ENCODE measurements at places on chromosomes 12 and 14.
A peak's percentile ranks its signal among the peaks of the same experiment; 100 is the strongest.

DNA sequence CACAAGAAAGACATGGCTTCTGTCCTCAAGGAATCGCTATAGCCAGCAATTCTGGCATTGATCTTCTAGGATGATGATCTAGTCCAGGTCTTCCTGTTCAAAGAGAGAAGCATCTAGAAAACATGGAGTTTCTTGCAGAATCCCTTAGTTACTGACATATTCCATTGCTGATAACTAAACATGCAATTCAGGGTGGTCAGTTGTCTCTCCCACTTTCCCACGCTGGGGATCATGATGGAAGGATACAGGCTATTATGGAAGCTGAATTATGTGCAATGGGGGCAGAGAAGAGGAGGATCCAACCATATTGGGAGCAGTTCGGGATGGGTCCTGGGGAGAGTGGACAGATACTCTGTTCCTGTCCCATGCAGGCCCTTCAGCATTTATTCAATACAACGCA lies 9.8 kb upstream of the RPH3A start:
- DNase-seq = no peak

DNA sequence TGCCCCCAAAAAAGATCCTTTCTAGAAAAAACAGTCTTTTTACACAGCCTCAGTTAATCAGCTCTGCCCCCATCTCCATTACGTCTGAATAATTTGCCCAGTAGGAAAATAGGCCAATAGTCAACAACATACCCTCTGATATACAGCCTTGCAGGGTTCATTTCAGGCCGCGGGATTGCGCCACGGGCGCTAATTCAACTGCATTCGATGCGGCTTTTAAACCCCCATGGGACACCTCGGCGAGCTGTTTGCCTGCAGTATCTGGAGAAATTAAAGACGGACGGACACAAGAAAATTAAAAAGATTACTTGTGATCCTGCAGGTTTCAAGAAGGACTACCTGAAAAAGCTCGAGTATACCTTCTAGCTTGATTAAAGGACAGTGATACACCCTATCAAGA lies 36.1 kb downstream of the ERP29 start:
- DNase-seq = no peak

DNA sequence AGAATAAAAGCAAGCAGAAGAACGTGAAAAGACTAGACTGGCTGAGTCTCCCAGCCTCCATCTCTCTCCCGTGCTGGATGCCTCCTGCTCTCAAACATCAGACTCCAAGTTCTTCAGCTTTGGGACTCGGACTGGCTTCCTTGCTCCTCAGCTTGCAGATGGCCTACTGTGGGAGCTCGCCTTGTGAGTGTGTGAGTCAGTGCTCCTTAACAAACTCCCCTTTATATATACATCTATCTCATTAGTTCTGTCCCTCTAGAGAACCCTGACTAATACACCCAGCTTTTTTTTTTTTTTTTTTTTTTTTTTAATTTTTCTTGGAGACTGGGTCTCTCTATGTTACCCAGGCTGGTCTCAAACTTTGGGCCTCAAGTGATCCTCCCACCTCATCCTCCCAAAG lies 46.9 kb downstream of the ACTN1 start:
- DNase-seq = no peak

DNA sequence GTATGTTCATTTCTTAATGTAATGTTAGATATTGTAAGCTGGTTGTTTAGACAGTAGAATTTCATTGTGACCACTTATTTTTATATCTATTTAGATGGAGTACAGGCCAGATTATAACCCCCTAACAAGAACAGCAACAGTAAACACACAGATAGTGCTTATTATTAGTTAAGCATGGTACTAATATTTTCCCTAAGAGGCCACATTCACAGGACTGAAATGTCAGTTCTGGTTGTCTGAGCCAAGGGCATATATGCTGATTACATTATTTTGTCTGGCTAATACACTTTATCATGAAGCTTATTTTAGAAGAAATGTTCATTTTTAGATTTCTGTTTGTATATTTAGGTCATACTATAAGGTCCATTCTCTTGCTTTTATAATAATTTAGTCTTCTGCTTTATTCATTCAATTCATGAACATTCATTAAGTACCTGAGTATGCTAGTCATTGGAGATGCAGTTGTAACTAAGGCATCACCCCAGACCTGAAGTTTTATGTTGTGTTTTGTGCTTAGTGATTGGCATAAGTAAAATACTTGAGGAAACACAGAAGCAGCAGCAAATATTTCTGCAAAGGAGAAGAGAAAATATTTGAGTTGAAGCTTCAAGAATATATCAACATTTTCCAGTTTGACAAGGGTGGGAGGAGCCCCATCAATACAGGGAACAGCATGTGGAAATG lies 413.7 kb downstream of the RAD51B start:
- no peak for DNase-seq

DNA sequence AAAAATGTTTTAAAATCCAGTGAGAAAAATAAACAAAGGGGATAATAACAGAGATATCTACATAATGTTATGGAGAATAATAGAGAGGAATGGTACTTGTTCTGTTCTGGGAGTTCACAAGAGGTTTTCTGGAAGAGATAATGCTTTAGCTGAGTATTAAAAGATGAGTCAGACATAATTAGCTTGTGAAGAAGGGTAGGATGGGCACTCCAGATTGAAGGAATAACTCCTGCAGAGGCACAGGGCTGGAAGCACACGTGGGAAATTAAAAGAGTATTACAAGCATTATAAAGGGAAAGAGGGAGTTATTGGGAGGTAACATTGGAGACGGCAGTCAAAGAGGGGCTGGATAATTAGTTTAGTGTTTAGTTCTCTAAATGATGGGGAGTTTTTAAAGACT lies 124.9 kb upstream of the BTG1 start:
- no peak for DNase-seq

- DNase-seq = peak; percentile 98
Measured at GRCh38 chr14:51547260-51547659, 104.5 kb upstream of the FRMD6 start.

GRCh38 chr14:96156804-96157760 lies 47.6 kb upstream of the BDKRB2 start:
- DNase-seq = no peak

DNA sequence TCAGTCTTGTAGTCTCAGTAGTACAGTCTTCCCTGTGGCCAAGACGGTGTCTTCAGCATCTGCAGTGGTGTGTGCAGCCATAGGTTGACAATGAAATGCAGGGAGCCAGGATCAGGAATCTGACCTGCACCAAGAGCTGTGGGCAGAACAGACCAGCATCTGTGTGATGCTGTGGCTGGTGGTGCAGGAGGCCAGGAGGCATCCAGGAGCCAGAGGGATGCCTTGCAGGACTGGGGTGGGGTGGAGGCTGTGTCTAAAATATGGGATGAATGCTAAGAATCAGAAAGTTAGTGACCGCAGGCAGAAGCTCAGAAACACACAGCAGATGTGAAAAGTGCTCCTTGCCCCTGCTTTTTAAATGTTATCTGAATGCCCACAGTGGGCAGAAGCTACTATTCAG lies 209.7 kb downstream of the CACNA1C start:
- no peak for DNase-seq

GRCh38 chr12:129332286-129332685 lies 479.0 kb downstream of the GLT1D1 start:
- DNase-seq = no peak

GRCh38 chr12:95198914-95199313 lies 18.4 kb downstream of the FGD6 start:
- DNase-seq = no peak

- DNase-seq = no peak
Measured at GRCh38 chr12:30420561-30420960, 275.1 kb downstream of the IPO8 start.

DNA sequence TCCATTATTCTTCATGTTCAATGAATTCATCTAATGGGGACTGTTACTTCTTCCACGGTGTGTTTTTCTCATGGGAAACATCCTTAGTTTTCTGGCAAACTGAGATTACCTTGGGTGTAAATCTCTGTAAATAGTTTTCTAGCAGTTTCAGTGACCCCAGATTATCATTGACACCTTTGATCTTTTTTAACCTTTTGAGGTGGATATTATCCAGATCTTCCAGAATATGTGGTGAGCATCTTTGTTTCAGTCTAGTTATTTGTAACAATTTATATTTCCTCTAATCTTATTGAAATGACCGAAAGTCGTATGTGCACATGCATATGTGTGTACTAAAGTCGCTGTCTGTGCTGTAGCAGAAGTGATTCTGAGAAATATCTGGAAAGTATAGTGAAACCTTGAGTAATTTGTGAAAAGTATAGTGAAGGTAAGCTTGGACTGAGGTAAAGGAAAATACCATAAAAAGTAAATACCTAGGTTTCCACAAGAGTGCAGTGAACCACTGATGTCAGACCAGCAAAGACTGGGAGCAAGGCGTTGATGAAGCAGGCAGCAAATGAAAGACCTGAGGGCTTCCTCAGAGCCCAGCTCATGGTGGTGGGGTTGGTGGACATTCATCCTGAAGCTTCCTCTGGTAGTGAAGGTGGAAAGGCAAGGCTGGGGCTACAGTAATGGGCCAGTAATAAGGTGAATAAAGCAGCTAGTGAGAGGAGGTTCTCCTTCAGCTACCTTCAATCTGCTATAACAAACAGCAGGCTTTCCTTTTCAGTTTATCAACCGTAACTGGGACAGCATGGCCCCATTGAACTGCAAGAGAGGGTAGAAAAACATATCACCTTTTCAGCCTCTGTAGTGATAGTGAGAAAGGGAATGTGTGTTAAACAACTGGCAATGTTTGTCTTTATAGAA lies 480.2 kb upstream of the FBXO33 start:
- DNase-seq = no peak

DNA sequence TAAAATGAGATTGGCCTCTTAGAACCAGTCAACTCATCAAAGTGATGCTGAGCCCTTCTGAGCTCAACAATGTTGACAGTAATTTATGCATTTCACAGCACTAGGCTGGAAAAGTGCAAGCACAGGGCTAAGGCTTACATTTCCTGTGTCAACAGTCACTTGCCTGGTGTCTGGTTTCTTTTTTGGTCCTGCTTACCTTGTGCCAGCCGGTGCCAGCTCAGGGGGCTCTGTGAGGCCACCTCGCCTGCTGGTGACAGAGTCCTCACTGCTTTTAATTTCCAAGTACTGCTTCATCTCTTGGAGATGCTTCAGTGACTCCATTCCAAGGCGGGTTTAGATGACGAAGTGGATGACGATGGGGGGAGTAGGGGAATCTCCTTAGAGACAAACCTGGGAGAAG lies 53.1 kb upstream of the KCNA1 start:
- DNase-seq = no peak

- DNase-seq = no peak
Measured at GRCh38 chr12:32804301-32804700, 48.6 kb upstream of the YARS2 start.

- no peak for DNase-seq
Measured at GRCh38 chr12:102010265-102010994, 51.4 kb downstream of the WASHC3 start.

- DNase-seq = no peak
Measured at GRCh38 chr12:84596266-84596665, 316.3 kb downstream of the SLC6A15 start.

- no peak for DNase-seq
Measured at GRCh38 chr14:21215879-21216251, 53.4 kb downstream of the HNRNPC start.

DNA sequence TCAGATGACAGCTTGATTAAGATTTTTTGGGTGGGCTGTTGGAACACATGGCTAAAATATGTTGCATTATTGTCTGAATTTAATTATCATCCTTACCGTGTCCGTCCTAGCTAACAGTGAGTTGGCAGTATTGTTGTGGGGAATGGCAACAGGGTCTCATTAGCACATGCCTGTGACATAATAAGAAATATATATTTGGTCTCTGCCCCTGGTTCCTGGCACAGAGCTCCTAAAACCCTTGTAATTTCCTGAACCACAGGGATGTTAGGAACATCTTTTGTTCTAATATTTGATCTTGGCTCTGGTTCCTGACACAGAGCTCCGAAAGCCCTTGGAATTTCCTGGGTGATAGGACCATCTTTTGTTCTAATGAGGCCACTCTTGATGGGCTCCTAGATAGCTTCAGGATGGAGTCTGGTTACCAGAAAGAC lies 76.0 kb downstream of the SYNE2 start:
- DNase-seq = no peak

GRCh38 chr14:55583942-55584468 lies 4.0 kb downstream of the KTN1 start:
- DNase-seq = no peak

GRCh38 chr12:2348482-2348852 lies 295.7 kb downstream of the CACNA1C start:
- DNase-seq = no peak

GRCh38 chr12:51625370-51625769 lies 34.3 kb downstream of the SCN8A start:
- DNase-seq = no peak

DNA sequence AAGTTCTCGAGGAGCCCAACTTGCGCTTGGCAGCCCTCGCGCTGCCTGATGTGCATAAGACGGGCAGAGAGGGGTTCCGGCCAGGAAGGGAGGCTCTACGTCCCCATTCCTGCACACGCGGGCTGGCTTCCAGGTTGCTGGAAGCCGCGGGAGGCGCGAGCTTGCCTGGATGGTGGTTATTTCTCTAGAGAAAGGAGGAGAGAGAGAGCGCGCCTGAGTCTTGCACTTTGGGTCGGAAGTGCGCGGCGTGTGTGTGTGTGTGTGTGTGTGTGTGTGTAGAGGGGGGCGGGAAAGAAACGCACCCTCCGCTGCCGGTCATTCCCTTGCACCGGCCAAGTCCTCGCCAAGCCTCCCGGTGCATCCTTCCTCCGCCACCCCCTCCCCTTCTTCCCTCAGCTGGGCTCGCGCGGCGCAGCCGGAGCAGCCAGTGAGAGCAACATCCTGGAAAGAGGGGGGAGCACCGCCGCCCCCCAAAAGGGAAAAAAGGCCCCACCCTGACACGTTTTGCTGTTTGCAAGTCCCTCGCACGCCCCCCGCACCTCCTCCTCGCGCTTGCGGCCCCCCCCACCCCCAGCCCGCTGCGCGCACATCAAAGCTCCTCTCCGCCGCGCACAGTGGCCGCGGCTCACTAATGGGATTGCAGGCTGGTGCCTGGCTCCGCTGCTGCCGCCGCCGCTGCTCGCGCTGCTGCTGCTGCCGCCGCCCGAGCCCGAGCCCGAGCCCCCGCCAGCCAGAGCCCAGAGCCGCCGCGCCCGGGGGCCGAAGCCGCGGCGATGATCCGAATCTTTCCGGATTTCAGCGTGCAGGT lies 4.4 kb upstream of the NPAS3 start:
- DNase-seq = no peak

- DNase-seq = no peak
Measured at GRCh38 chr12:62654326-62655241, 188.0 kb downstream of the MON2 start.

- DNase-seq = no peak
Measured at GRCh38 chr12:57781244-57781643, 1.3 kb upstream of the TSFM start.

- no peak for DNase-seq
Measured at GRCh38 chr14:69573831-69574262, 824 bp downstream of the CCDC177 start.

- no peak for DNase-seq
Measured at GRCh38 chr12:88958946-88959345, 378.7 kb upstream of the KITLG start.

GRCh38 chr12:68378872-68379606 lies 46.9 kb upstream of the MDM1 start:
- no peak for DNase-seq

DNA sequence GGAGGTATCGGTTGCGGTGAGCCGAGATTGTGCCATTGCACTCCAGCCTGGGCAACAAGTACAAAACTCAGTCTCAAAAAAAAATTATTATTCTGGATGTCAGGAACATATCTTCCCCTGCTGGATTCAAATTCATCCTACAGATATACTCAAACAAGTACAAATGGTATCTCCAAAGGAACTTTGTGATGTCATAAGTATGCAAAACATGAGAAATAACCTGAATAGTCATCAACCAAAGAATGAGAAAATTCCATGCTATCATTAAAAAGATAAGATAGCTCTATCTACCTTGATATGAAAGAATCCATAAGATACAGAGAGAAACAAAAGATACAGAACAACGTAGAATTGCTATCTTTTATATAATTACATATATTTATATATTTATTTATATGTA lies 67.7 kb downstream of the EEA1 start:
- DNase-seq = no peak

Measured in HS-5 (cell line).